ENCODE measurements at places on chromosomes 2 and 18. TPM values are rescaled to one million over a fixed set of nuclear protein-coding genes. Genes with fewer than 3 reads are reported as not detected.

C2orf72 gene
- 6.3 TPM for total RNA-seq

DSG3 gene
- under 0.01 TPM for total RNA-seq

SLC38A11 gene
- total RNA-seq, result 0.13 TPM

ETAA1 gene
- total RNA-seq, result 13.9 TPM

SERPINB3 gene
- 0.07 TPM for total RNA-seq

SERPINB10 gene
- total RNA-seq, result not detected

CCDC150 gene
- total RNA-seq, result 3.0 TPM

ABCB11 gene
- 0.13 TPM for total RNA-seq

CABLES1 gene
- 14.1 TPM for total RNA-seq

RGPD4 gene
- not detected for total RNA-seq

IL37 gene
- not detected for total RNA-seq

IL36RN gene
- total RNA-seq, result not detected

TMEM178A gene
- total RNA-seq, result 0.86 TPM

UGT1A3 gene
- not detected for total RNA-seq

MORN2 gene
- total RNA-seq, result 8.0 TPM

TDRD15 gene
- total RNA-seq, result not detected

NCKAP5 gene
- 0.76 TPM for total RNA-seq

MYCN gene
- 0.07 TPM for total RNA-seq

AP1S3 gene
- 18.6 TPM for total RNA-seq

LIMS2 gene
- total RNA-seq, result 8.3 TPM

KCNG3 gene
- total RNA-seq, result not detected

NEURL3 gene
- total RNA-seq, result not detected

TEX44 gene
- total RNA-seq, result not detected

DIPK1C gene
- not detected for total RNA-seq

FAM110C gene
- 0.07 TPM for total RNA-seq

PCBP1 gene
- 87.6 TPM for total RNA-seq

UGT1A7 gene
- 0.96 TPM for total RNA-seq

FTCDNL1 gene
- total RNA-seq, result 0.59 TPM

HOXD9 gene
- not detected for total RNA-seq

UXS1 gene
- 45.5 TPM for total RNA-seq

EHD3 gene
- 101 TPM for total RNA-seq

ATG9A gene
- 73.7 TPM for total RNA-seq

DNAH7 gene
- 0.46 TPM for total RNA-seq

TNFAIP6 gene
- 10.0 TPM for total RNA-seq

COLEC11 gene
- total RNA-seq, result 1.4 TPM
